ENCODE measurements at places on chromosomes 5 and 9. TPM values are rescaled to one million over a fixed set of nuclear protein-coding genes. Genes with fewer than 3 reads are reported as not detected.

The TAF1L gene
- not detected for total RNA-seq

The IL13 gene
- total RNA-seq, result not detected

The ECM2 gene
- total RNA-seq, result 62.0 TPM

The AMBP gene
- total RNA-seq, result not detected

- no peak for DNase-seq
Observed at GRCh38 chr5:68169903-68170302, 45.7 kb upstream of the PIK3R1 start.

- DNase-seq, result no peak
Observed at GRCh38 chr9:24657387-24657786, 111.7 kb upstream of the IZUMO3 start.

GRCh38 chr5:96388176-96388575 lies 44.9 kb downstream of the PCSK1 start:
- DNase-seq, result no peak
